Stimulated activated CD8-positive, alpha-beta memory T cell treated with anti-CD3 and anti-CD28 coated beads, Interleukin-7, amount 100 ng/mL, for 48 hours (primary cell): ENCODE measurements at places on chromosomes 16 and 17.

DNA sequence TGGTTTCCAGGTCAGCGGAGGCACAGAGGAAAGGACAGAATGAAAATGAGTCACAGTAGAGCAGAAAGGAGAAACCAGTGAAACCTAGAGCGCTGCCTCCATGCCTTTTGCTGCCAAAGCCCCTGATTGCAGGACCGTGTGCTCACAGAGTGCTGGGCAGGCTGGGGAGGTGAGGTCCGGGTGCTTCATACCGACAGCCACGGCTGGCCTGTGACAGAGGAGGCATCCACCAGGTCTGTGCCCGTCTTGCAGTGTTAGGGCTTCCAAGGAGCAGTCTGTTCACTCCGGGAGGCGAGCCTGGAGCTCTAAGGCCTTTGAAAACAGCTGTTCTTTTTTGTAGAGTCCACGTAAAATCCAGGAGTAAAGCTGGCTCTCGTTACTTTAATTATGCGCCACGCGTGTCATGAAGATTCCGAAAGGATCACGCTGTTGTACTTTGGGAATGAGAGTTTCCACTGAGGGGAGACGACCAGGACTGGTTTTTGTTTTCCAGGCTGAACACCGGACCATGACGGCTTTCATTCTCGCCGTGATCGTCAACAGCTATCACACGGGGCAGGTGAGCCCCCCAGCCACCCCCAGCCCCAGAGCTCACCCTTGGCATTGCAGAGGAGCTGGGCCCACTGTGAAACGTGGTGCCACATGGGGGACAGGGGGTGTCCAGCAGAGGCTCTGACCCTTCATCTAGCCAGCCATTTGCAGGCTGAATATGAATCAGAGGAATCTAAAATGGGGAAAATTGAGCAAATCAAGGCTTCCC is 108.5 kb upstream of the CHMP6 start:
- DNase-seq, result no peak

DNA sequence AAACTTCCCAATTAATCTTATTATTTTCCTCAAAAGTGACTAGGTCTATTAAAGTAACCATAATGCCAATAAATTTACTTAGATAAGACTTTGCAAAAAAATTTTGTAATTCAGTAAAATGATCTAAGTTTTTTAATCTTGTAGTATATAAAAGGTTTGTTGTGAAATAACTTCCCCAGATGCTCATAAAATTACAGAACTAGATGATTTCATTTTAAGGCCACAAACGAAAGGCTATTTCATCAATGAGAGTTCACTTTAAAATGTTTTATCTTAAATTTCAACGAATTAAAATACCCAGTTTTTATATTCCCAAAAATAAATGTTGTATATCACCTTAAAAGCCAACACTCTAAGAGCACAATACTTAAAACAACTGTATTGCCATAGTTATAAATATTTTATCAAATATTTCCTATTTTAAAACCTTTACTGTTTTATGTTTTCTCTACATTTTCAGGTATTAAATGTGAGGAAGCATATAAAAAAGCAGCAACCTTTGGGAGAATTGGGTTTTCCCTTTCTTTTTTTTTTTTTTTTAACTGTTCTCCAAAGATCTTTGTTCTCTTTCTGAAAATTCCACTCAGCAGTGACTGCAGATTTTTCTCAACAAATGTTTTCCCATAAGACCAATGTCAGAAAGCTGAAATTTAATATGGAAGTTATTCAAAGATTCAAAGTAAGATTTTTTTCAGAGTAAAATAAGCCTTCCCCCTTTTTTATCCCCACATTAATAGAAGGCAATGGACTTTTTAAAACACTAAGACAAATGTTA is 169.9 kb downstream of the CYB561 start:
- DNase-seq, result no peak

DNA sequence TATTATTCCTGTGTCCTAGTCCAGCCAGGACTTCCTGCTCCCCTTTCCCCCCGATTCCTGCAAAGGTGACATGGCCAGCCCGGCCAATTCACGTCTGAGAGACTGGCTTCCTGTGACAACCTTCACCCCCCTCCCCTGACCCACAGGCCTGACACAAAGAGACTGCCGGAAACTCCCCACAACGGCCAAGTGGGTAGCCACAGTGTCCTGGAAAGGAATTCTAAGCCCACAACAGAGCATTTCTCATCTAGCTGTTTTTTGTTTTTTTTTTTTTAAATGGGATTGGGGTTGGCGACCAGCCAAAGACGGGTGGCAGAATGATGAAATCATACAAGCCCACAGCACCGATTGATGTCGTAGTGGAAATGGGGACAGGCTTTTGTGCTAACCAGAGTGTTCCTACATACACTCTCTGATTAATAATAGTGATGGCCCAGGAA is 2.8 kb upstream of the XAF1 start:
- no peak for DNase-seq

DNA sequence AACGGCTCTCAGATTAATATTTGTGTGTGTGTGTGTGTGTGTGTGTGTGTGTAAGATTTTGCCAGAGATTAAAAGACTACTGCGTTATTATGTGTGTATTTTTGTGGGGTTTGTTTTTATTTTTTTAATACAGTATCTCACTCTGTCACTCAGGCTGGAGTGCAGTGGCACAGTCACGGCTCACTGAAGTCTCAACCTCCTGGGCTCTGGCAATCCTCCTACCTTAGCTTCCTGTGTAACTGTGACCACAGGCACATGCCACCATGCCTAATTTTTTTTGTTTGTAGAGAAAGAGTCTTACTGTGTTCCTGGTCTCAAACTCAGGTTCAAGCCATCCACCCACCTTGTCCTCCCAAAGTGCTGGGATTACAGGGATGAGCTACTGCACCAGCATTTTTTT is 87.2 kb downstream of the CYB561 start:
- DNase-seq, result no peak

DNA sequence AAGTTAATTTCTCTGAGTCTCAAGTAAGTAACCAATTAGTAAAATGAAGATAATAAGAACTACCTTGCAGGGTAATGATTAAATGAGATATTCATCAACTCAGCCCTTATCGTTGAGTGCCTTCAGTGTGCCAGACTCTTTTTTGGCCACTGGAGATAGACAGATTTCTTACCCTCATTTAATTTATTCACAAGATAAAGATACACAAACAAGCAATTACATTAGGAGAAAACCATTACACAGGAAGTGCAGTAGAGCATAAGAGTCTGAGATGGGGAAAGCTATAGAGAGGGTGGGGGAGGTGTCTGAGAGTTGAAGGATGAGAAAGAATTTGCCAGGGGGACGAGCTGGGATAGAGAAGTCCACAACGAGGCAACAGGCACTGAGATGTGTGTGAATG is 72.5 kb upstream of the BCAR1 start:
- no peak for DNase-seq

- DNase-seq, result no peak
Measured at GRCh38 chr16:84967828-84968227, 43.5 kb downstream of the ZDHHC7 start.

- no peak for DNase-seq
Measured at GRCh38 chr17:30278032-30278431, 13.7 kb downstream of the BLMH start.
